ENCODE measurements at places on chromosomes 13 and 19. TPM values are rescaled to one million over a fixed set of nuclear protein-coding genes. Genes with fewer than 3 reads are reported as not detected.

- no peak overlapping the region for H3K27ac ChIP-seq
- no peaks in the 10 kb centered on the region for H3K27me3 ChIP-seq
- DNase-seq = no peak
- H3K4me3 ChIP-seq = no peak overlapping the region
- H3K36me3 ChIP-seq = no peaks in the 10 kb centered on the region
Measured at GRCh38 chr19:47376589-47377144, 27.6 kb downstream of the DHX34 start.

- no peak overlapping the region for H3K27ac ChIP-seq
- peak; percentile 70 for DNase-seq
- no peak overlapping the region for H3K4me3 ChIP-seq
- peaks cover 4% of the 10 kb centered on the region for H3K4me1 ChIP-seq
- no peaks in the 10 kb centered on the region for H3K36me3 ChIP-seq
- peaks cover 36% of the 10 kb centered on the region for H3K27me3 ChIP-seq
Measured at GRCh38 chr19:40549007-40549708, 27.5 kb upstream of the SHKBP1 start.

DNA sequence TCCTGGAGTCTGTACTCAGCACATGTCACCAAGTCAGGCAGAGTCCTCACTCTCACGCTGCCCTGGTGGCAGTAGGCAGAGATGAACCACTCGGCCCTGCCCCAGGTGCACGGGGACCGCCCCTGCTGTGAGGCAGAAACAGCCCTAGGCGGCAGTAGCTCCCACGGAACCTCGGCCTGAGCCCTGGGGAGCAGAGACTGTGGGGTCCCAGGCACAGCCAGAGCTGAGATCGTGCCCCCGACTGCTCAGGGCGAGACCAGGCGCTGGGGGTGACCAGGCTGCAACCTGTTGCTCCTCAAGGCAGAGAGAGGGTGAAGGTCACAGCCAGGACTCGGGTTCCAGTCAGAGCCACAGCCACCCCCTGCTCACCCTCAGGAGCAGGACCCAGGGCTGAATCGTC is 34.9 kb downstream of the AP1M1 start:
- no peaks in the 10 kb centered on the region for H3K27me3 ChIP-seq
- no peak overlapping the region for H3K27ac ChIP-seq
- no peak overlapping the region for H3K4me3 ChIP-seq
- no peaks in the 10 kb centered on the region for H3K36me3 ChIP-seq
- DNase-seq = no peak
- H3K4me1 ChIP-seq = no peaks in the 10 kb centered on the region

DNA sequence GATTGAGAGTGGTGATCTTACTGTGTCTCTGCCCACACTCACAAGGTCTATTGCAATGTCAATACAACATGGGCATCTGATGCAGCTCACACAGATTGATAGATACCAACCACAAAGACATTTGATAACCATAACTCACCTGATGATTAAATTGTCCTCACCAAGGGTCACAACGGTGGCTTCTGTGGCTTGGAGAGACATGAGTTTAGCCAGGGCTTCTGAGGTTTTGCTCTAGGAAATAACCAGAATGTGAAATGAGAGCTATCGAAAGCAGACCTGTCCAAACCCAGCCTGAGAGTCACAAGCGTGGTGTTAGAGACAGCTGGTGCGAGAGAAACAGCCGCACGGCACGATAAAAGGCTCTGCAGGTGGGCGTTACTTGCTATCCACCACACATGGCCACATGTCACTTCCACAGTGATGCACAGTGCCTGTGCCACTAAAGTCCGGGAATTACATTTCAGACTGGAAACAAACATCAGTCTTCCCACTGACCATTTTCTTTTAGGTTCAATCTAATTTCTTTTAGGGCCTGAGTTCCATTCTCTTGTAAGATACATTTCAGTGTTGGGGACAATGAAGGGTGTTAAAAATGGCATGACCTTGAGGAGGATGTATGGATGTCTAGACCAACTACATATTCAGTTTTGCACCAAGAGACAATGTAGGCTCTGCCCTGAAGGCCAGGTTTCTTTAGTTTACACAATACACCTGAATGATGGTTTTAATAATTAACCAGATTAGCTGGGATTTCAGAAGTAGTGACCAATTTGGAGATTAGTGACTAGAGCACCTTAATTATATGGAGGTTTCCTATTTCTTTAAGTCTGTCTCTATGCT is 53.7 kb downstream of the ATP7B start:
- no peak overlapping the region for H3K27ac ChIP-seq
- no peak overlapping the region for H3K4me3 ChIP-seq
- no peaks in the 10 kb centered on the region for H3K27me3 ChIP-seq
- H3K36me3 ChIP-seq = no peaks in the 10 kb centered on the region

- no peaks in the 10 kb centered on the region for H3K36me3 ChIP-seq
- no peak for DNase-seq
- H3K27me3 ChIP-seq = no peaks in the 10 kb centered on the region
Measured at GRCh38 chr13:20969182-20969581, 66.6 kb upstream of the XPO4 start.

GRCh38 chr13:50127726-50128291 is 112.6 kb downstream of the KCNRG start:
- peaks cover 68% of the 10 kb centered on the region for H3K4me1 ChIP-seq
- H3K27ac ChIP-seq = peak overlapping the region; percentile 94
- peak overlapping the region; percentile 98 for H3K4me3 ChIP-seq
- H3K36me3 ChIP-seq = no peaks in the 10 kb centered on the region

- no peaks in the 10 kb centered on the region for H3K4me1 ChIP-seq
- no peak for DNase-seq
- H3K27ac ChIP-seq = no peak overlapping the region
- H3K27me3 ChIP-seq = no peaks in the 10 kb centered on the region
Measured at GRCh38 chr13:63351081-63351480, 1935.4 kb upstream of the PCDH20 start.

DNA sequence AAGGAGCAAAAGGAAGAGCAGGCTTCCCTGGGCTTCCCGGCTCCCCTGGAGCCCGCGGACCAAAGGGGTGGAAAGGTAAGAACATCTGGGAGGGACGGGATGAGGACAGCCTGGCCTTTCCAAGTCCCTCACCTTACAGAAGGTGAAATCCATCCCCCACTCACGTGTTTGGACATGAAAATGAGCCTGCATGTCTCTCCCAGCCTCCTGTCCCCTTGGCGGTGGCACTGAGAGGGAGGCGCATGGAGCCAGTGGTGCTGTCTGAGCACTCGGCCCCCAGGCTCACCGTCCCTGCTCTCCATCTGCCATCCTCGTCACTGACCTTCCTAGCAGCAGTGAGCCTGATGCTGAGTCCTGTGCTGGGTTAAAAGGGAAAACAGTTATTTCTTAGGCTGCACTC is 104.2 kb downstream of the RAB20 start:
- peaks cover 9% of the 10 kb centered on the region for H3K4me1 ChIP-seq
- no peak overlapping the region for H3K27ac ChIP-seq
- no peaks in the 10 kb centered on the region for H3K27me3 ChIP-seq
- DNase-seq = no peak
- H3K36me3 ChIP-seq = no peaks in the 10 kb centered on the region

DNA sequence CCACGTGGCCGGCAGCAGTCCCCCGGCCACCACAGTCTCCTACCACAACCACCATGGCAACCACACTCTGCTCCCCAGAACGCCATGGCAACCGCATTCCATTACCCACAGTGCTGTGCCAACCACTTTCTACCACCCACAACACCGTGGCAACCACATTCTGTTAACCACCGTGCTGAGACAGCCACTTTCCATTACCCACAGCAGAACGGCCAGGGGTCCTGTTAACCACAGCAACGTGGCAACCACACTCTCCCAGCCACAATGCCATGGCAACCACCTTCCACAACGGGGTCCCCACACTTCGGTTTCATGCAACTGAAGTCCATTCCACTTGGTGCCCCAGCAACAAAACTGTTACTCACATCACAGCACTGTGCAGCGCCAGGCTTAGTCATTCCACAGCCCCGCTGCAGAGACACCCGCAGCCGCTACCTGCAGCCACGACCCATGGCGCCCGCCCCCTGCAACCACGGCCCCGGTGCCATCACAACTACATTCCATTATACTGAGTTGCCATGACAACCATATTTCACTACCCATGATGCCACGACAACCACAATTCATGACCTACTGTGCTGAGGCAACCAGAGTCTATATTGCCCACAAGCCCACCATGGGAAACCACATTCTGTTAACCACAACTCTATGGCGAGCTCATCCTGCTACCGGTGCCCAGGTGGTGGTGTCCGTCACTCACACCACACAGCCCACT is 10.0 kb downstream of the DPF1 start:
- H3K27ac ChIP-seq = no peak overlapping the region
- peak; percentile 63 for DNase-seq
- H3K4me1 ChIP-seq = peaks cover 26% of the 10 kb centered on the region
- H3K4me3 ChIP-seq = no peak overlapping the region
- peaks cover 26% of the 10 kb centered on the region for H3K27me3 ChIP-seq

GRCh38 chr19:38304866-38305429 is 897 bp downstream of the C19orf33 start:
- H3K27me3 ChIP-seq = no peaks in the 10 kb centered on the region
- no peaks in the 10 kb centered on the region for H3K4me1 ChIP-seq
- H3K4me3 ChIP-seq = no peak overlapping the region

GRCh38 chr13:51525567-51526167 is 58.6 kb upstream of the WDFY2 start:
- no peak for DNase-seq
- H3K27ac ChIP-seq = no peak overlapping the region
- peaks cover 5% of the 10 kb centered on the region for H3K4me1 ChIP-seq
- no peaks in the 10 kb centered on the region for H3K27me3 ChIP-seq

GRCh38 chr13:35086667-35087066 is 144.6 kb downstream of the NBEA start:
- no peaks in the 10 kb centered on the region for H3K36me3 ChIP-seq
- H3K4me1 ChIP-seq = no peaks in the 10 kb centered on the region
- H3K27ac ChIP-seq = no peak overlapping the region
- no peak for DNase-seq
- H3K27me3 ChIP-seq = no peaks in the 10 kb centered on the region

- peaks cover 46% of the 10 kb centered on the region for H3K4me1 ChIP-seq
- peak overlapping the region; percentile 76 for H3K4me3 ChIP-seq
- peaks cover 14% of the 10 kb centered on the region for H3K36me3 ChIP-seq
- peak overlapping the region; percentile 64 for H3K27ac ChIP-seq
- DNase-seq = peak; percentile 36
- H3K27me3 ChIP-seq = no peaks in the 10 kb centered on the region
Measured at GRCh38 chr19:49807904-49808675, 5.0 kb downstream of the FUZ start.

- DNase-seq = peak; percentile 55
- H3K27me3 ChIP-seq = no peaks in the 10 kb centered on the region
- peak overlapping the region; percentile 71 for H3K4me3 ChIP-seq
Measured at GRCh38 chr19:924553-925086, 1.2 kb upstream of the ARID3A start.

GRCh38 chr19:29503140-29503758 is 22.5 kb upstream of the VSTM2B start:
- no peaks in the 10 kb centered on the region for H3K27me3 ChIP-seq
- H3K4me3 ChIP-seq = no peak overlapping the region
- no peak for DNase-seq
- no peaks in the 10 kb centered on the region for H3K4me1 ChIP-seq

DNA sequence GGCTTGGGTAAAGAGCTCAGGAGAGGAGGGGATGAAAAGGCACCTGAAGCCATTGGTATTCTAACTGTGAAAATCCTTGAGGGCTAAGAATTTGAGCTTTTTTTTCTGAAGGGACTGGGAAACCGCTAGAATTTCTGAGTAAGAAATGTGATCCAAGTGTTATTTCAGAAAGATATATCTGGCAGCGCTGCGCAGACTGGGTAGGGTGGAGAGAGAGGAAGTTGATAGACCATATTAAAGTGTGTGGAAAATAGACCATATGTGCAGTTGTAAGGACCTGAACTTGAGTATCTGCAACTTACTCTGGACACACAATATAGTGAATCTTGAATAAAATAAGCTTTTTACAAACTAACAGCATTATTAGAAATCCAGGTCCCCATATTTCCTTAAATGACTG is 427.4 kb downstream of the NDFIP2 start:
- H3K27ac ChIP-seq = no peak overlapping the region
- H3K36me3 ChIP-seq = no peaks in the 10 kb centered on the region
- no peaks in the 10 kb centered on the region for H3K4me1 ChIP-seq
- H3K27me3 ChIP-seq = no peaks in the 10 kb centered on the region

GRCh38 chr13:53873558-53873957 is 844.9 kb downstream of the OLFM4 start:
- no peaks in the 10 kb centered on the region for H3K36me3 ChIP-seq
- H3K27ac ChIP-seq = no peak overlapping the region
- H3K27me3 ChIP-seq = no peaks in the 10 kb centered on the region

The OXGR1 gene
- not detected for total RNA-seq

The ZNF528 gene
- 71.8 TPM for total RNA-seq

The ZNF547 gene
- total RNA-seq = 9.9 TPM

The JAK3 gene
- 143 TPM for total RNA-seq
